ENCODE measurements at places on chromosomes 6 and 20.

DNA sequence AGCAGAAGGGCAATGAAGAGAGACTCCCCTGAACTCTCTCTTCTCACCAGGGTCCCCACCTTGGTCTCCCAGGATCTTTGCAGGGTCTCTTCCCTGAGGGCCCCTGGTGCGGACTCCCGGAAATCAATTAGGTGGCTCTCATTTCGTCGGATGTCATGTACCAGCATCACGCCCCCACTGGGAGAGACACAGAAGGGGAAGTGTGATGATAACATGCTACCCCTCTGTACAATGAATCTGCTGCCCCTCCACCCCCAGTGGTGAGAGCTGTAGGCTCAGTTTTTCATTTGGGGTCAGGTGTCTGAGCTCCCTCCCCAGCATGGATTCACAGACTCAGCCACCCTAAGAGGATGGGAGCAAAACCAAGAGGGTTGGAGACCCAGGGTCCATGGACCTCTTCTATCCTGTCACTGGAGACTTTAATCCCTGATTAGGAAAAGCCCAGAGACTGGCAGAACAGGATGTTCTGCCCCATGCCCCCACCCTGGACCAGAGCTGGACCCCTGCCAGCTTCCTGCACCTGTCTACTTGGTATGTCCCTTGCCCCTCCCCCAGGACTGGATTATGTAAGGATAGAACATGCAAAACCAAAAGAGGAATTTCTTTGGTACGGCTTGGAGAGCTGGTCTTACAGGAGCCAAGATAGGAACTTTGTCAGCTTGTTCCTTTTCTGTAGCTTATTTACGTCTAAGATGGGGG, 11.1 kb downstream of the GGT7 start:
- DNase-seq, result no peak

- no peak for DNase-seq
Observed at GRCh38 chr6:126376682-126377081, 36.8 kb downstream of the CENPW start.

- no peak for DNase-seq
Observed at GRCh38 chr6:25173246-25173645, 105.9 kb upstream of the CARMIL1 start.

DNA sequence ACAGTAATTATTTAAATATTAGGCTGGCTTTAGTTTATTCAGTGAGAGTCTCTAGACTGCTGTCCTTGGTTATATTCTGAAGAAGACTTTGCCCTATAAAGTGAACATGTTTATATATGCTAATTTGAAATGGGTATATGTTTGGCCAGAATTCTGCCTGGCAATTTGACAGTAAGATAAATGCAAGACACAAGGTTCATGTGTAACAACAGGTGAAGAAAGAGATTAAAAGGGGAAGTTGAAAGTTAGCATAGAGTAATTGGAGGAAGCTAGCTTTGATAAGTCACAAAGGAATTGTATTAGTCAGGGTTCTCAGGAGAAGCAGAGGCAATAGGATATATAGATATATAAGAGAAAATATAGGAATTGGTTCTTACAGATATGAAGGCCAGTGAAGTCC, 191.4 kb downstream of the CENPW start:
- no peak for DNase-seq

GRCh38 chr6:81906709-81907204, 154.3 kb upstream of the TENT5A start:
- DNase-seq, result no peak

DNA sequence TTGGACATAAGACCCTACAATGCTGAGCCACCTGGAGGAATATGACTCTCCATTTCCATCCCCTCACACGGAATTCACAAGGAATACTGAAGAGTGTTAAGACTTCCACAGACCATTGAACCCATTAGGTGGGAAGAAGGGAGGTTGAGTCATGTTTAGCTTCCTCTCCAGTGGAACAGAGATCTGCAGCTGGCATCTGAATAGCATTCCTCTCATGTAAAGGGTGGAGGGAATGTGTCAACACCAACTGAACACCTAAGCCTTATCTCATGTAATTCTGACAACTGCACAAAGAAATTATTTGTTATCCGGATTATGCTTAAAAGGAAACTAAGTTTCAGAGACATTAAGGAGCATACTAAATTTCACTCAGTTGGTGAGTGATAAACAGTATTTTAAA, 705.9 kb downstream of the MAFB start:
- DNase-seq, result no peak

DNA sequence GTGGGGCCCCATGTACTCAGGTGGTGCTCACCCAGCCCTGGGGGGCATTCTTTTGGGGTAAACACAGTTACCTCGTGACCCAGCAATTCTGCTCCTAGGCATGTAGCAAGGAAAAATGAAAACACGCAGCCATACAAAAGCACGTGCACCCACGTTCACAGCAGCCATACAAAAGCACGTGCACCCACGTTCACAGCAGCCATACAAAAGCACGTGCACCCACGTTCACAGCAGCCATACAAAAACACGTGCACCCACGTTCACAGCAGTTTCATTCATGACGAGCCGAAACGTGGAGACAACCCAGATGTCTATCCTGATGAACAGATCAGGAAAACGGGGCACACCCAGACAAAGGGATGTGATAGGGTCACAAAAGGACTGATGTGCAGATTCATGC, 57.1 kb downstream of the YTHDF1 start:
- DNase-seq, result no peak

GRCh38 chr20:19944772-19945459, 72.2 kb upstream of the NAA20 start:
- DNase-seq, result no peak

DNA sequence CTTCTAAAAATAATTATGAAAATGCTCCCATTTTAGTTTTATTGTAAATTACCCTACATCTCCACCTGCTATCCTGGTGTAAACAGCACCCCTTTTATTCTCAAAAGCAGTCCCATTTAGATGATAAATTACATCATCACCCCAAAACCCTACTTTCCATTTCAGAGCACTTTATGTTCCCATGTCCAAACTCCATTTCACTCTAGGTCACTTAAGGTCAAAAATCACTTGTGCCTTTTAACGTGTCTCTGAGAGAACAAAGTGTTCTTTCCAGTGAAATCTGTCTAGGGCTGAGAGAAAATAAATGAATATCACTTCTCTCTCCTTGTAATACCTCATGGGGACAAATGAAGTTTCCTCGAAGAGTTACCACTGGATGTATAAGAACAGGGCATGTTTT, 157.3 kb downstream of the INSM1 start:
- no peak for DNase-seq

DNA sequence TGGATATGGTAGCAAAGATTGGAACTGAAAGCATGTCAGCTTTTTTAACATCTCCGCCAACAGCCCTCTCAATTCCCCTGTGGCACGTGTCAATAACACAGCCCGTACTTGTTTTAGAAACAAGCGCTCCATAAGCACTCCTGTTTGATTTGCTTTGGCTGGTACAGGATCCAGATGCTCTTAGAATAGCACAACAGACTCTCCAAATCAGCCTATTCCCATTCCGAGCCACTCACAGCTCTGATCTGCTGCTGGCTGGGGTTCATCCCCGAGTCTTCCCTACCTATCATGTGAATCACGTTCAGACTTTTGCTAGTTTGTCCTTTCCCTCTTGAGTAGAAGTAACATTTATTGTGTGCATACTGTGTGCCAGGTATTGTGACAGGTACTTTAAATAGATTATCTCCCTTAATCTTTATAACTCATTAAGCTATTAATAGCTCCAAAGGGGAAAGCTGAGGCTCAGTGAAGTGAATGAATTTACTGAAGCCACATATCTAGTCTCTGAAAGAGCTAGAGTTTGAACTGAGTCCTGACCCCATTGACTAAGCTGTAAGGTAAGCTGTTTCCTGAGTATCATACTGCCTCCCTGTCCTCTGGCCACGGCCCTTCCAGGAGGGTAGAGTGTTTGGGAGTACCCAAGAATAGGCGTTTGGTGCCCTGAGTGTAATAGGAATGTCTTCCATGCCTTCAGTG, 46.7 kb downstream of the RALY start:
- DNase-seq, result no peak

DNA sequence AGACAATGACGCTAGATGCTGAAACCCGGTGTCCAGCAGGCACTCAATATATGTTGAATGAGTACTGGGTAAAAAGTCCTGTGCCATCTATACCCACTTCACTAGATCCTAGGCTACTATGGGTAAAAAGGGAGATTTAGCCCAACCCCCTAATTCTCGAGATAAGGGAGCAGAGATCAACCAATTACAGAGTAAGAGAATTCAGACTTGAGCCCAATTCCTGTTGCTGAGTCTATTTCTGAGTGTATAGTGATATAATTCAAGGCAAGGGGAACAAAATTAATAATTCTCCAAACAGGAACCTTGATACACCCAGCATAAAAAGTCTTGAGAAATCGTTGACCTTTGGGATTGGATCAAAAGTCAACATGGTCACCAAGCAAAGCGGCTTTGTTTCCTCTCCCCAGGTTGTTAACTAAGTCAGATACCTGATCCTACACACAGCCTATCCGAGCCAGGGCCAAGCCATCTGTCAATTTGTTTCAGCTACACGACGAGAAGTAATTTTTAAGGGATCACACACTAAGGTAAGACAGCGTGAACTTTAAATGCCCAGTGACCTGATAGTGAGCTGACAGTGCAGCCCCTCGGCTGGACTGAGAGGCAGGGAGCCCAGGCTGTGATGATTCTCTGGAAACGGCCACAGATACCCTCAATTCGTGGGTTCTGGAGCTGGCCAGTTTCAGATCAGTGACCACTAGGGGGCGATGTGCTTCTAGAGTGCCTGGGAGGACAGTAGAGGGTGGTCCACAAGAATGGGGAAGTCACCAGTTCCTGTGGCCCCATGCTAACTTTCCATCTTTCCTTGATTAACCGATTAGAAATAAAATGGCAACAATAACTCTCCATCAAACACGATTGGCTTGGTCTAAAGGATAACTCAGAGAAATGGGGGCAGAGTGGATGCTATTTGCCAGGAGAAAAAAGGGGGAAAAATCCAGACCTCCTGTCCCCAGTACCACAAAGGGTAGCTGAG, 46.2 kb downstream of the SLC22A23 start:
- DNase-seq, result peak; percentile 66

DNA sequence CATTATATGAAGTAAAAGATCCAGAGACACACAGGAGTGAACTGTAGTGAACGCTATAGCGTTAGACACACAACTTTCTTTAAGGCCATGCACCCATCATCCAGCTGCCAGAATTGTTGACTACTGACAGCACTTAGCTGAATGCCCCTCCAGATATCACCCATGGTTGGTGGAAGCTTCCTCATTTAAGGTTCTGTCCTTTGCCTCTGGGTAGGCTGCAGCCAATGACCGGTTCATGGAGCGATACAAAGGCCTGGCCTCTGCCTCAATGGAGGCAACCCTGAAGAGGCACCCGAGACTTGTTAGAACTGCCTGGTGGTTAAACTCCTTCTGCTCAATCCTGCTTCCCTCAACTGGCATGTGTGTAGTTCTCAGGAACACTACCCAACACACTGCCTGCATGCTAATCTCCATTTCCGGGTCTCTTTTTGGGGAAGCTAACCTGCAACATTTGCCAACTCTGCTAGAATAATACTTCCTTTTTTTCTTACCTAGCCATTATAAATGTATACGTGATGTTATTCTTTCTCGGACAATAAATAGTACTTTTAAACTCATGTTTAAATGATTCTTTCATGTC, 49.8 kb upstream of the THEMIS start:
- no peak for DNase-seq

GRCh38 chr20:4476903-4477500, 244.7 kb upstream of the PRND start:
- no peak for DNase-seq

DNA sequence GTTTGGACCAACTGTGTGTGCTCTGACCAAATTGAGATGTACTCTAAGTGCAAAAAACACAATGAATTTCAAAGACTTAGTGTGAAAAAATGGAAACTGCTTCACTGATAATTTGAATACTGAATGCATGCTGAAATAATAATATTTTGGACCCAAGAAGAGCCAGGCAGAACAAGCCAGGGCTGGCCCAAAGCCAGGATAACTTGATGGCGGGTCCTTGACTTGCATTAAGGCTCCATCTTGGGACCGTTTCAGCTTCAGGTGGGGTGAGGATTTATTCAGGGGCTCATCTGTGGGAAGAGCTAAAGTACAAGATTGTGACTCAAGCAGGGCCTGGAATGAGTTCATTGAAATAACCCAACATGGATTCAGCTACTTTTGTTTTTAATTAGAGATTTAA, 921.9 kb downstream of the QKI start:
- DNase-seq, result no peak

DNA sequence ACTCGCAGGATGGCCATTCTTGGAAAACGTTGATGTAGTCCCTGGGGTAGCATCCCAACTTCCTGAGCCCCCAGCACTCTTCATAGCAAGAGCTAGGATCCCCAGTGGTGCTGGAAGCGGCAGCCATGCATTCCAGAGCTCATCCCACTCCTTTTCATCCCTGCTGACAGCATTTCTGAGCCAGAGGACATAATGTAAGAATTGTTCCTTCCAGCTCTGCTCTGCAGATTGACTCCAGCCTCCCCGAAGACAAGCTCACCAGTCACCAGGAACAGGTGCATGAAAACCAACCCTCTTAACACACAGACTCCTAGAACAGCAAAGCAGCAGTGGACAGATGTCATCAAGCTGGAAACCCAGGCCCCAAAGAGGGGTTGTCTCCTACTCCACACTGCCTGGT, 3.8 kb downstream of the SLC13A3 start:
- no peak for DNase-seq

GRCh38 chr6:2706558-2706957, 44.2 kb downstream of the MYLK4 start:
- DNase-seq, result no peak

- DNase-seq, result no peak
Observed at GRCh38 chr6:142702501-142703460, 242.2 kb downstream of the HIVEP2 start.

DNA sequence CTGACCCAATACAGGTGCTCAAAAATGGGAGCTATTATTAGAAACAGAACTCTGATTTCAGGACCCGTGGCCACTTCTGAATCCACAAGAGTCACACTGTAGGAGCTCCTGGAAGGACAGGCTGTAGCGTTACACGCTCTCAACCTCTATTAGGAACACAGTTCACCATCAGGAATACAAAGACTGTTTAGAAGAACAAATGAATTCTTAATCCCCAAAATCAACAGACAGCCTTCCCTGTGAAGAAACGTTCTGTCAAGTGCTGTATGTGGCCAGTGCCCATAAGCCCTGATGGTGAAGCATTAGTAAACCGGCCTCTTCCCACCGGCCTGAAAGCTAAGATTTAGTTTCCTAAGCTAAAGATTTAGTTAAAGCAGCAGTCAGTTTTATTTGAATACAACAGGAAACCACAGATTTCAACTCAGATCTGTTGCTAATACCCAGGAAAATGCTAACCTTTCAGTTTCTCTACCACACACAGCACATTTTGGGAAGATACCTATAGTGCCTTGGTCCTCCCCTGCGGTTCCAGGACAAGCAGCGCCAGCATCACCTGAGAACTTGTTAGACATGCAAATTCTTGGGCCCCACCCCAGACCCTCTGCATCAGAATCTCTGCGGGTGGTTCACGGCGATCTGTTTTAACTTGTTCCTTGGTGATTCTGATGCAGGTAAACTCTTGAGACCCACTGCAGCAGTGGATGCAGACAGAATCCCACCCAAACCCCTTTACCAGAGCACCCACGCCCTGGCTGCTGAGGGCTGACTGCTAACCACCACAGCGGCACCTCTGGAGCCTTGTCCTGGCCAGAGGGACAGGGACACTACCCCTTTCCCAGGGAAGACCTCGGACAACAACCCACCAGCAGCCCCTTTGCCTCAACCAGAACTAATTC, 33.4 kb downstream of the MTRES1 start:
- no peak for DNase-seq
